ENCODE measurements at places on chromosomes 12 and 14.

- no peak for DNase-seq
These were observed 411.0 kb downstream of the LRIG3 start for GRCh38 chr12:58509116-58509885.

DNA sequence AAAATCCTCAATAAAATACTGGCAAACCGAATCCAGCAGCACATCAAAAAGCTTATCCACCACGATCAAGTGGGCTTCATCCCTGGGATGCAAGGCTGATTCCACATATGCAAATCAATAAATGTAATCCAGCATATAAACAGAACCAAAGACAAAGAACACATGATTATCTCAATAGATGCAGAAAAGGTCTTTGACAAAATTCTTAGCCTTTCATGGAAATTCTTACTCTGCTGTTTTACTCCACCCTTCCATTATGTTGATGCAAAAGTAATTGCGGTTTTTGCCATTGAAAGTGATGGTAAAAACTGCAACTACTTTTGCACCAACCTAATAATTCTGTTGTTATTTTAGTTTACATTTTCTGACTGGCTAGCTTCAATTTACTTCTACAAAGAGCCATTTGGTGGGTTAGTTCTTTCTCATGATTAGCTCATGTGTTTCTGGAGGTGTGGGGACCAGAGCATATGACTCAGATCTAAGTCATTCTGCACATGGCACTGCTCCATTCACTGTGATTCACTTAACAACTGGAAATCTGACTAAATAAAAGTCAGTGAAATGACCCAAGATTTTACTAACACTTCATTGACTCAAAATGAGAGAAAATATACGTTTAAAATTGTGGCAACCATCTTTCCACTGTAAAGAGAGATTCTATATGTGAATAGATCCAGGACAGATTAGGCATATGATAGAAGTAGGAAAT lies 99.9 kb downstream of the TMTC3 start:
- DNase-seq: no peak

GRCh38 chr14:59688224-59689170 lies 111.9 kb upstream of the CCDC175 start:
- DNase-seq: peak; percentile 65

- no peak for DNase-seq
These were observed 888 bp downstream of the C1QL4 start for GRCh38 chr12:49335955-49336644.

GRCh38 chr14:24766434-24766833 lies 132.4 kb upstream of the GZMB start:
- no peak for DNase-seq

DNA sequence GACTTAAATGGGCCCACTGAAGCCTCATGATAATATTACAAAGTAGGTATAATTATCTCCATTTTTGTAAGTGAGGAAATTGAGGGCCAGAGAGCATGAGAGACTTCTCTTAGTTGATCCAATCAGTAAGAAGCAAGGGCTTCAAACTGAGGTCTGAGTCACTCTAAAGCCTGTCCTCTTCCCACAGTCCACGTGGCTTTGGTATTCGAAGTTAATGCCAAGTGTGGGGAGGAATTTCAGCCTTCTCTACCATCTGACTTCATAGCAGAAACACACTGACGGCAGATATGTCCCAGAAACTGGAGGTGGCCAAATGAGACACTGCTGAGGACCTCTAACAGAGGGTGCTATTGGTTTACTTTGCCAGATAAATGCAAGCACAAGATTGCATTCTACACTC lies 114.4 kb upstream of the OVCH1 start:
- DNase-seq: no peak

DNA sequence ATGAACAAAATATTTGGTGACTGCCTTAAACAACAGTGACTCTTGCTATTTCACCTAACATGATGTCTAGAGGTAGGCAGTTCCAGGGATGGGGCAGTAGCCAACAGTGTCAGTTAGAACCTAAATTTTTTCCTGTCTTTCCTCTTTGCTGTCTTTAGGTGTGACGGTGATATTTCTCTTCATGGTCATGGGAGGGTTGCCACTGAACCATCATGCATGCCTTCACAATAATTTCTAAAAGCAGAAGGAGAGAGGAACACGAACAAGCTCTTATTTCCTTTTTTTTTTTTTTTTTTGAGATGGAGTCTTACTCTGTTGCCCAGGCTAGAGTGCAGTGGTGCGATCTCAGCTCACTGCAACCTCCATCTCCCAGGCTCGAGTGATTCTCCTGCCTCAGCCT lies 2.4 kb downstream of the CCDC63 start:
- no peak for DNase-seq

DNA sequence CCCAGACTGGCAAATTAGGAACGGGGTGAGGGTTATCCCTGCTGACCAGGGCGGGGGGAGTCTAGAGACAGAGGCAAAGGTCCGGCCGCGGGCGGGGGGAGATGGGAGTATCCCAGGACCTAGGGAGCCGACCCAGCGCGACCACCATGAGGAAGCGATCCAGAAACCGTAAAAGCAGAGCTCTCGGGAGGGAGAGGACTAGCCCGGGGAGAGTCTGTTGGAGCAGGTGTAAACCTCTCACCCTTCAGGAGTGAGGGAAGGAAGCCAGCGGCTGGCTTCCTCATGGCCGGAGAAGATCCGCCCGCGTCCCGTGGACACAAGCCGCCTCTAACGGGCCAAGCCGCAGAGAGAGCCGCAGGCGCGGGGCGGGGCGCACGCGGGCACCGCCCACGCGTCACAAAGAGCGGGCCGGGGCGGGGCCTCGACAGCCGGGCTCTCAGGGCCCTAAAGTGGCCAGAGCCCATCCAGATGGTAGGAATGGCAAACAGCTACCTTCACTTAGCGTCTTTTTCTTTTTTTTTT lies at the start of gene ACRBP:
Gene ACRBP, minus strand, starts transcription at position 350 of the 522 bp plus-strand sequence. Its CDS starts 66 bp downstream, at position 284.
- DNase-seq: peak; percentile 87

DNA sequence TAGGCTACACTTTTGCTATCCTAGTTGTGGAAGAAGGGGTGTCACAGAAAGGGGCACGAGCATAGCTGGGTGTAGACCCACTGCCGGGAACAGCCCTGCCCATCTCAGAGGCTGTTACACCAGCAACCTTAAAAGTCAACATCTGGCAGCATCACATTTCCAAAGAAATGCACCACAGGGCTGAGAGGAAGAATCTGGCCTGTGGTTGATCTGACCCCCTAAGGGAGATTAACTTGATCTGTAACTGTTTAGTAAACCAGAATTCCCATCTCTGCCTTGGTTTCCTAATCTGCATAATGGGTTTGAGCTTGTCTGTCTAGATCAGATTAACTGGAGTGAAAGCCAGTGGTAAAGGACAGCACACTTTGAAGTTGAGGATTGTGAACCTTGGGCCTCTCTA lies 1.3 kb downstream of the LRP1-AS start:
- DNase-seq: no peak

DNA sequence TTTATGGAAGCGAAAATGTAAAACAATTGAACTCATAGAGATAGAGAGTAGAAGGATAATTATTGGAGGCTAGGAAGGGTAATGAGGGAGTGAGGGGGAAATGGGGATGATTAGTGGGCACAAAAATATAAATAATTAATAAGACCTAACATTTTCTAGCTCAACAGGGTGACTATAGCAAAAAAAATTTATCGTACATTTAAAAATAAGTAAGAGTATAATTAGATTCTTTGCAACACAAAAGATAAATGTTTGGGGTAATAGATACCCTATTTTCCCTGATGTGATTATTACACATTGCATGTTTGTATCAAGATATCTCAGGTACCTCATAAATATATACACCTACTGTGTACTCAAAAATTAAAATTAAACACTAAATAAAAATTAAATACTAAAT lies 1070.0 kb downstream of the LRFN5 start:
- no peak for DNase-seq

- no peak for DNase-seq
These were observed 120.7 kb downstream of the HECTD4 start for GRCh38 chr12:112261559-112261958.

DNA sequence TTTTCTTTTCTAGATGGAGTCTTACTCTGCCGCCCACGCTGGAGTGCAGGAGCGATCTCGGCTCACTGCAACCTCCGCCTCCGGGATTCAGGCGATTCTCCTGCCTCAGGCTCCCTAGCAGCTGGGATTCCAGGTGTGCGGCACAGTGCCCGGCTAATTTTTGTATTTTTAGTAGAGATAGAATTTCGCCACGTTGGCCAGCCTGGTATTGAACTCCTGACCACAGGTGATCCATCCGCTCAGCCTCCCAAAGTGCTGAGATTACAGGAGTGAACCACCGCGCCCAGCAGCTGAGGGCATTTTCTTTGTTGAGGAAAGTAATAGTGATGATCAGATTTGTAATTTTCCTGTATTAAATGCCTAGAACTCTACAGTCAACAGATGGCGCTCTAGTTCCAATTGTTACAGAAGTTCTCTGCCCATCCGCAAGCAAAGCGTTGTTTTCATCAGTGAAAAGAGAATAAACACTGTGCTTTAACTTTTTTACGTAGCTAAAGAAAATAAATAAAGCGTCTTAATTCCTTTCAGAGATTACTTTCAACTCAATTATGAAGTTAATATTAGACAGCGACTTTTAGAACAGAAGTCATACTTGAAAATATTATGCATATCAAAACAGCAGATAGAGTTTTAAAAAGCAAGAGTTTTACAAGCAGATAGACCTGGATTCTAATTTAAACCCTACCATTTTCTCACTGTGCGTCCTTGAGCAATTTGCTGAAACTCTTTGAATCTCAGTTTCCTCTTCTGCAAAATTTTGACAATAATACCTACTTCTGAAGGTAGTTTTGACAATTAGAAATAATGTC lies 335.1 kb downstream of the DUSP6 start:
- DNase-seq: peak; percentile 54

DNA sequence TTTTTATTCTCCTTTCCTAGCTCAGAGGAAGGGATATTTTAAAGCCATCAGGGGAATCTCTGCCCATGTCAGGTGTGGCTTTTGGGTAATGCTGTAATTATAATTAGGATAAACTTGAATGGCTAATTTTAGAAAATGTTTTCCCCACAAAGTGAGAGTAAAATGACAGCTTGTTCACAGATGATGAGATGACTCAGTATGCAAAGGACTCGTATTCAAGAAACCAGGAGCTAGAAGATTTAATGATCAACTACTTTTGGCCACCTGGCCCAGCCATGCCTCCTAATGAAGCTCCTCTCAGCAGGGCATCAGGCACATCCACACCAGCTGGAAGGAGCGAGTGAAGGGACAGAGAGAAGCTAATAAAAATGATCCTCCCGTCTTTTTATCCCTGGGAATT lies 29.0 kb upstream of the PLEKHG7 start:
- DNase-seq: no peak

DNA sequence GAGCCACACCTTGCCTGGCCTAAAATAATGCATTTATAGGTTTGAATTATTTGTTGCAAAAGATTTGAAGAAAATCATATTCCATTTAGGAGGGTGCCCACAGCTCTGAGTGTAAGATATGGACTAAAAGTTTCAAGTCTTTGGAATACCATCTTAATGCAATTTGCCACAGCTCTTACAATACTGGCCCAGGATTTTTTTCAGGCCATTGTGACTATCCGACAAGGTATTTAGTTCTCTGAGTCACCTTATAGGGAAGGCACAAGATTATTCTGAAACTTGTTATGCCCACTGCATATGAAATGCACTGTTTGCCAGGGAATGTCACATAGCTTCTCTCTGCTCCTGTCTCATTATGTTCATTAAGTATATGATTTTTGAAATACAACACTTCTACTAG lies 29.6 kb upstream of the SLC6A13 start:
- no peak for DNase-seq

GRCh38 chr12:84891106-84891838 lies 21.3 kb downstream of the SLC6A15 start:
- DNase-seq: no peak

- DNase-seq: no peak
These were observed 201.7 kb downstream of the STXBP6 start for GRCh38 chr14:24848102-24848790.

DNA sequence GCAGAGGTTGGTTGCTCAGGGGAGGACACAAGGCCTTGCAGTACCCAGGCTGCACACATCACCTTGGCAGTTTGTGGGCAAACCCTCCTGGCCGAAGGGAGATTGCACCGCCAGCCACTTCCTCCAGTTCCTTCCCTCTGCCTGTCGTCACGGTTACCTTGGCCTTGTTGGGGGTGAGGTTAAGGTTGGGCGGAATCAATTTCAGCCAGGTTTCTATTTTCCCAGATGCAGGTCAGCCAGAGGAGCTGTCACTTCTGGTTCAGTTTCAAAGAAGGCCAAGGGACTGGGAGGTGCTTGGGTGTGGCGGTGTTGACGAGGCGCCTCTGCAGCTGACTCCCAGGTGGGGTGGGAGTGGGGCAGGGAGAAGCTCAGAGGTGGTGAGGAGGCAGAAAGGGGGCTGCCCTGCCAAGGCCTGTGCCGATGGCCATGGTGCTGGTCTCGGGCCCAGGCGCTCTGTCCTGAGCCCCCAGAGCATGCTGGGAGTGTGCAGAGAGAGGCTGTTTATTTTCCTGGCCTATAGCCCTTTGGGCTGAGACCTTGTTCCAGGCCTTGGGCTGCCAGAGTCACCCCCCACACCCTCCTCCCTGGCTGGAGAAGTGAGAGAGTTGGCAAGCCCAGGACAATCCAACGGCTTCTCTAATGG lies 31.4 kb downstream of the JDP2 start:
- no peak for DNase-seq

DNA sequence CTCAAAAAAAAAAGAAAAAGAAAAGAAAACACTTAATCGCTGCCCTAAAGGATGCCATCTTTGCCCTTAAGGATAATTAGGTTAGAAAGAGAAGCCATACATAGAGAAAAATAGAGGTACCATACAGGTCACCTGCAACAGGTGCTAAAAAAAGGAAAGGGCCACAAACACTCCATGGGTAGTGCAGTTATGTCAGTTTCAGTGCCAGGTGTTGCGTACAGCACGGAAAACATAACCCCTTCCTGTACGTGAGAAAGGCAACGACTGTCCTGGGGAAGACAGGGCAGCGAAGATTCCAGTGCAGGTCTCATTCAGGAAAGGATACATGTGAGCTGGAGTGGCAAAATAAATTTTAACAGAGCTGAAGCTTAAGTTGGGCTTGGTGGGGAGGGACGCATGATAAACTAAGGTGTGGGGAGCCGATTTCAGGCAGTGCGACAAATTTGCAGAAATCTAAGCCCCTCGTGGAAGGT lies 553 bp upstream of the DAZAP2 start:
- no peak for DNase-seq

GRCh38 chr14:36724162-36724561 lies 62.5 kb downstream of the PAX9 start:
- DNase-seq: no peak
